ENCODE measurements at places on chromosomes 3 and 15.

DNA sequence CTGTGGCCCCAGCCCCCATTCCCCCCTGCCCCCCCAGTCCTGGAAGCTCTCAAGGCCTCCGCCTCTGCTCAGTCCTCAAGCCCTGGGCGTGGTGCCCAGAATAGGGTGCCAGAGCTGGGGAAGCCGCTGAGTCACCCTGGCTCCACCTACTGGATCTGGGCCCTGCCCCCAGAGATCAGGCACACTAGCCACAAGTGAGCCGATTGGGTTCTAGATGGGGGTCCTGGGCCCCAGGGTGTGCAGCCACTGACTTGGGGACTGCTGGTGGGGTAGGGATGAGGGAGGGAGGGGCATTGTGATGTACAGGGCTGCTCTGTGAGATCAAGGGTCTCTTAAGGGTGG, 5.7 kb downstream of the EIF4G1 start:
- no peak for DNase-seq

GRCh38 chr3:23752126-23752525, 53.6 kb upstream of the UBE2E1 start:
- no peak for DNase-seq

GRCh38 chr15:78618490-78618934, 2.3 kb downstream of the CHRNA3 start:
- DNase-seq = peak; percentile 67

GRCh38 chr3:111194048-111194447, 122.4 kb downstream of the NECTIN3 start:
- no peak for DNase-seq

DNA sequence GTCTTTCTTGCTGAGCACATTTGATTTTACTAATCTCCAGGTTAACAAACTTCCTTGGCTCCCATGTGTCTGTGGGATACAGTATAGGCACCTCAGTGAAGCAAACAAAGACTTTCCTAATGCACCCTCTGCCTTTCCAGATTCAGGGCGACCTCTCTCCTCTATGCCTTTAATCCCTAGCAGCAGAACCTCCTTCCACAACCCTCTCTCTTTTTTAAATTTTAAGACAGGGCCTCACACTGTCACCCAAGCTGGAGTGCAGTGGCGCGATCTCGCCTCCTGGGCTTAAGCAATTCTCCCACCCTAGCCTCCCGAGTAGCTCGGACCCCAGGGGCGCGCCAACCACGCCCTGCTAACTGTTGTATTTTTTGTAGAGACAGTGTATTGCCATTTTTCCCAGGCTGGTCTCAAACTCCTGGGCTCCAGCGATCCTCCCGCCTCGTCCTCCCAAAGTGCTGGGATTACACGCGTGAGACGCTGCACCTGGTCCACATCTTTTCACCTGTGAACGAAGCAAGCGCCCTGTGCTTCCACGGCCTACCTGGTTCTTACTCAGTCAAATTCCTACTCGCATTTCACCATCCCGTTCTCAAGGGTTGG, 1.7 kb upstream of the HACD3 start:
- no peak for DNase-seq

DNA sequence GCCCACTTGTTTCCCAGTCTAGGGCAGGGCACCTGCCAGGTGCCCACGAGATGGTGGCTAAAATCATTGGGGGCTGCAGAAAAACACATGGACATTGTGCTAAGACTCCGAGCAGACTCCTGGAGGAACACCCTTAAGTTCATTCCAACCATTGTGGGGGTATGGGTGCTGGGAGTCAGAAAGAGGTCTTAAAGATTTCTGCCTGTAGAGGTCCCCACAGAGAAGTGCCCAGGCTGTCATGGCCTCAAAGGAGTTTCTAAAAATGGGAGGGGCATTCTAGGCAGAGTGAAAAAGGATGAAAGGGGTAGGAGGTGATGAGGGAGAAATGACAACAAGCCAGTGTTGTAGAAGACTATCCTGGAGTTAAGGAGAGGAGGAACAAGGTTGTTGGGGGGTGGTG, 17.1 kb downstream of the RBP1 start:
- no peak for DNase-seq

GRCh38 chr3:128323206-128324081, 143.2 kb downstream of the DNAJB8 start:
- DNase-seq = no peak

All from stimulated activated CD8-positive, alpha-beta memory T cell treated with anti-CD3 and anti-CD28 coated beads, Interleukin-4, amount 100 ng/mL, for 1 hour (primary cell).